CD4-positive, alpha-beta T cell treated with Interleukin-6 at 100 ng/mL for 8 hours (primary cell): ENCODE measurements at places on chromosomes 11 and 22.

- no peak for DNase-seq
Measured at GRCh38 chr11:72144807-72145565, 9.5 kb downstream of the FOLR3 start.

- peak; percentile 95 for DNase-seq
Measured at GRCh38 chr22:36454916-36455570, 26.4 kb downstream of the TXN2 start.

DNA sequence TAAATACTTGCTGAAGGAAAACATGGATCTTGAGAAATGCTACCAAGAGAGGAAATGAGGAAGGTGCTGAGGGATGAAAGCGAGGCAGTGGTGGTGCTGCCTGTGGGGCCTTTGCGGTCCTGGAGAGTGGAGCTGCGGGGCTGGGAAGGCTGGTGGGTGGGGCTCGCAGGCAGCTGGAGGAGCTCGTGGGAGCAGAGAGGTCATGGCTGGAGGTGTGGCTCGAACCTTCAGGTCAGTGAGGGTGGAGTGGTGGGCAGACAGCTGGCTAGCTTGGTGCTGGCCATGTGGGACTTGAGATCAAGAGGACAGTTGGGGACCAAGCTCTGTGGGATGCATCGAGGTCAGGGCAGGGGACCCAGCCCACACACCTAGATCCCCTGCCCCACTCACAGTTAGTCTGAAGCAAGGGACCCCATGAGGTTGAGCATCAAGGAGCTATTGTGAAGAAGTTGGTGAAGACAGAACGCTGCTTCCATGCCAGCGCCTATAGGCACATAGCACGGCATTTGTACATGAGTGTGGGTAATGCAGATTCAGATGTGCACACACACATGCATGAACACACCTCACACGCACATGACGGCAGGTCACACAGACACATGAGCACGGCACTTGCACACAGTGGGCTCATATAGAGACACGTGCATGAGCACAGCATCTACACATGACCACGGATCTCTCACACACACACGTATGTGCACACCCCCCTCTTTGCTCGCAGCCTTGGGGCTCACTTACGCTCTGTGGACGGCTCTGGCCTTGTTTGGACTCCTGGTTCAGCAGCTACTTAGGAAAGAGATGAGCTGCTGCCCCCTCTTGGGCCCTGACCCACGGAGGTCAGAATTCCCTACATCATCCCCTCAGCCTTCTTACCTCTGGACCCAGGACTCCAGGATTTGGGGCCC, 30.4 kb downstream of the SHANK3 start:
- DNase-seq = no peak

DNA sequence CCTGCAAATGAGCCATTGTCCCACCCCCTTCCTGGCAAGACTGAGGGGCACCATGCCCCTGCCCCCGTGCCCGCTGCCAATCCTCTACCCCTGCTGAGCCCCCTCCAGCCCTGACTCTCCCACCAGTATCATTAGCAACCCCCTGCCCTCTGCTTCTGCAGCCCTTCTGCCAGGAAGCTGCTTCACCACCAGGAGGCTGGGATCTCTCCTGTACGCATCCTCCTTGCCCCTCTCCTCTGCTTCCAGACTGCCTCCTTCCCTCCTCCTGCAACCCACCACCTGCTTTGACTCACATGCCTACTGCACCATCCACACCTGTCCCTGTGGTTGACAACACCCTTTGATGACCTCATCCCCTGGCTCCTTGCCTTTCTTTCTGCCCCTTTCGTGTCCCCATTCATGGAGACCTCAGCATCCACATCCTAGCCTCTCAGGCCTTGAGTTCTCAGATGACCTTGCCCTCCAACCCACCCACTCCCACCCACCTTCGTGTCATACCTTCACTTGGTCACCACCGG, 13.4 kb upstream of the PNPLA3 start:
- no peak for DNase-seq
